ENCODE measurements at places on chromosomes 3 and 15. TPM values are rescaled to one million over a fixed set of nuclear protein-coding genes. Genes with fewer than 3 reads are reported as not detected.

The GPR149 gene
- not detected for total RNA-seq

The PRICKLE2 gene
- not detected for total RNA-seq

The TTLL13 gene
- total RNA-seq, result not detected

The MAP6D1 gene
- total RNA-seq, result 10.8 TPM

The PRTG gene
- total RNA-seq, result not detected

The ATP13A4 gene
- total RNA-seq, result 21.1 TPM

The ZIC4 gene
- not detected for total RNA-seq
